ENCODE measurements at places on chromosomes 7 and 10.

DNA sequence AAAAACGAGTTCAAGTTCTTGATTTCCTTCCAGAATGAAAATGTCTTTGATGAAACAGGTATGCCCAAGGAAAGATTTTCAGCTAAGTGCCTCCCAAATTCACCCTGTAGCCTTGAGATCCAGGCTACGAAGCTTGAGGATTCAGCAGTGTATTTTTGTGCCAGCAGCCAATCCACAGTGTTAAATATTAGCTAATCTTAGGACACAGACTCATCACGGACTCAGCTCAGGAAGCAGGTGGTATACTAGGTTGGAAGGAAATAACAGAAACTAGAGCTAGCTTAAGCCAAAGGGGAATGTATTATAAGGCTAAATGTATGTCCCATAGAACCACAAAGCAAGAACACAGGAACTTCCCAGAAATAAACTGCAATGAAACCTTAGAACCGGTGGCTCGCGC lies 151.0 kb upstream of the PRSS1 start:
- no peak for DNase-seq

- no peak for DNase-seq
Measured at GRCh38 chr10:116150606-116151005, 122.4 kb downstream of the GFRA1 start.

DNA sequence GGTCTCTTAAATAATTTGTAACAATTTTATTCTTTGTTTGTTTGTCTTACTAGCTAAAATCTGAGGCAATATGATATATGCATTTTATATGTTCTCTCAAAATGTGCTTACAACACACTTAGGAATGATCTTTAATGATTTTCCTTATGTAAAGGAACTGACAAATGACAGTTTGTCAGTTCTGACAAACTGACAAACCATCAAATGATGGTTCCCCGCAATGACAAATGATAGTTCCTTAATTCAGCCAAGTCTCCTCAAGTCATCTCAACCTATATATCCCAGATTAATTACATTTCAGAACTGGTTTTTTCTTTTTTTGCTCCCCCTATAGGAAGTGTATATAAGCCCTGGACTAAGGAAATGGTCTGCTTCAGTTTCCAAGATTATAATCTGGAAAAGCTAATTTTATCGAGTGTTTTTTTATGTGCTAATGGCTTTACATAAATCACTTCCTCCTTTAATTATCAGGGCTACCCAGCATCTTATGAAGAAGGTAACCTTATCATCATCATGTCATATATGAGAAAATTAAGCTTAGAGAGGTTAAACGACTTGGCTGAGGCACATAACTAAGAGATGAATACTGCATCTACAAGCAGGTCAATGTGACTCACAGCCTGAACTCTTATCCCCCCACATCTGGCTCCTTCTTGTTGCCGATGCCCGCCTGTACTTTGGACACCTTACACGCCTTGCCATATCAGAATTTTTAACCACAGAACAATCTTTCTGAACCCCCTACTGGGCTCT lies 75.1 kb downstream of the RELN start:
- DNase-seq, result peak; percentile 45

DNA sequence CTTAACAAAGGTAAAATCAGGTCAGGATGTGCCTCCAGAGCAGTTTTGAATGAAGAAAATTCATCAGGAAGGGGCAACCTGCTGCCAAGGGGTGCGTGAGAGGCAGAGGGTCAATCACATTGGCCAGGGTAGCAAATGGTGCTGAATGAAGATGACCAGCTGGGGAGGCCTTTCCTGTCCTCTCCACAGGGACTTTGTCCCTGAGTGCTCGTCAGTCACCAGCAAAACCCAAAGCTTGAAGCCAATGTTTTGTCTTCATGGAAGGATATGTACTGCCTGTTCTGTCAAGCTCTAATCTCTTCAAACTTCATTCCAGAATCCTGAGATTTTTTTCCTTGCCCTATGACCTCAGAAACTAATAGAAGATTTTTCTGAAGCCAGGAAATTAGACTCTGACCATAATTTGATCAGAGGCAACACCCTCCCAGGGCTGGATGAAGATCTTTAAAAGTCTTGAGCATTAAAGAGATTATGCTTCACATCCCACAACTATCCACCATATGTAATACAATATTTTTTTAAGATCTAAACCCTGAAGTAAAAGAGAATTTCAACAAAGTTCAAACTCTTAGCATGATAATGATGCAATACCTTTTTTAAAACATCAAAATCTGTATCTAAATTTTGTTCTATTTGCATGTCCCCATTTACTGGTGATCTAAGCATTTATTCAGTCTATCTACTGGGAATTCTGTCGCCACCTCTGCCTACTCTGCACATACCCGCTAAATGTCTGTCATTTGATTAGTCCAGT lies 243.0 kb downstream of the SNX13 start:
- no peak for DNase-seq

- no peak for DNase-seq
Measured at GRCh38 chr7:106187613-106188350, 75.7 kb upstream of the SYPL1 start.

DNA sequence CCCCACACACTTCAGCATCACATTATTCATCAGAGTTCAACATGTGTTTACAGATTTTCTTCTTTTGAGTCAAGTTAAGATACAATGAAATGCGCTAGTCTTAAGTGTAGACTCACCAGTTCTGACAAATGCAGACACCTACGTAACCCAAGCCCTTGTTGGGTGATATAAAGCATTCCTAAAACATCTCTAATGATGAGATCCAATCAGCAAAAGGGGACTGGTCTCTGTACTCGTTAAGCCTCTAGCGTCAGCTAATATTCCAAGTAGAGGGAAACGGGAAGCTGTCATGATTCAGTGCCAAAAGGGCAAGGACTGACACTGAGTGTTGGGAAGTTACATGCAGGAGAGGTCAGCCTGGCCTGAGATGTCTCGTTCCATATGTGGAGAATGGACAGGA lies 38.7 kb upstream of the TRIL start:
- DNase-seq, result no peak

GRCh38 chr10:35394411-35394851 lies 58.1 kb downstream of the CCNY start:
- DNase-seq, result no peak

- no peak for DNase-seq
Measured at GRCh38 chr10:78109210-78109609, 75.5 kb downstream of the RPS24 start.

- DNase-seq, result peak; percentile 6
Measured at GRCh38 chr10:102040305-102041050, 15.5 kb downstream of the ARMH3 start.

DNA sequence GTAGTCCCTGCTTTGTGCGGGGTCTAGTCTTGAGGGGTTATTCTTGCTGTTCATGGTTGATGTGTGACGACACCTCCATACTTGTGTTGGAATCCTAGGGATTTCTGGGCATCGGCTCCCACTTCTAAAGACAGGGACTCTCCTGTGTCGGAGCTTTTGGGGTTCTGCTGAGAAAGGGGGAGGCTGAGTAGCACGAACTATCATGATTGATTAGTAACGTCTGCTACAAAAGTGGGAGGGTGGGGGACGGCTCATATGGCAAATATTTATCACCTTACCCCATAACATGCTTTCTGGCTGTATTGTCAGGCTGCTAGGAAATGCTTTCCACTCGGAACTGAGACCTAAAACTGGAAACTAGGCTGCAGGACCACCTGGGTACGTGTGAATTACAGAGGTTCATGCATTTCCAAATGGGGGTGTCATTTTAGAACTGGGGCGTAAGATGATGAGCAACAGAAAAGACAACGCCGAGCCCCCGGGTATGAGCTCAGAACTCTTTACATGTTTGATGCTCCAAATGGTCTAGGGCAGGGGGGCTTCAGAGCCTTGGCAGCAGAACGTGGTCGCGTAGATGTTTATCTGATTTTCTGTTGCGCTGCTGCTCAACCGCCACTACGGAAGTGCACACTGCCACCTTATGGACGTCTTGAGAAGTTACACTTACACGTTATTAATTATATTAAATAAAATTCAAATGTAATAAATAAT lies 15.1 kb upstream of the NME8 start:
- peak; percentile 76 for DNase-seq

DNA sequence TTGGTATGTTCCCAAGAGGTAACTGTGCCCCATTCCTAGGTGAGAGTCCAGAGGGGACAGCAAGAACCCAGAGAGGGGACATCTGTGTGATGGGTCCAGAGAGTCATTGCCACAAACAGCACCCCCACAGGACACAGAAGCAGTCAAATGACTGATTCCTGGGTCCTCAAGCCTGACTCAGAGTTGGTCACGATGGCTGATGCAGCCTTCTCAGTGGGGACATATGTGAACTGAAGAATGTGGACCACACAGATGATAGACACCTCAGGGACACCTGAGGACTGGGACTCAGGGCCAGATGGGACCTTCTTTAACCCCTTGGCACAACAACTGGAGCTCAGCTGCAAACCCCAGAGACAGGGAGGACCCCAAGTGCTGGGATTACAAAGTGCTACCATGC lies 96.5 kb downstream of the STRA8 start:
- no peak for DNase-seq
